ENCODE measurements at places on chromosomes 1 and 21.

GRCh38 chr1:241101622-241102021 is 255.4 kb downstream of the RGS7 start:
- no peak for DNase-seq

DNA sequence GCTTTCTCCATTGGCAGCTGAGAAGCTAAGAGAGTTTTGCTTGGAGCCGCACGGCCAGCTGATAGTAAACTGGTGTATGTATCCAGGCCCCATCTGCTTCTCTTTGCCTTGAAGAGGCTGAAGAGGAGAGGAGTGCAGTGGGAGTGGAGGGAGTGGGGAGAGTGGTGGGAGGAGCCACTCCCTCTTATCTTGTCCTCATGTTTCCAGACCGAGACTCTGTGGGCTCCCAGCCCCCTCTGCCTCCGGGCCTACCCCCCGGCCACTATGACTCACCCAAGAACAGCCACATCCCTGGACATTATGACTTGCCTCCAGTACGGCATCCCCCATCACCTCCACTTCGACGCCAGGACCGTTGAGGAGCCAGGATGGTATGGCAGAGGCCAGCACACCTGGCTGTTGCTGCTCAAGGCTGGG is 6.0 kb upstream of the LRRC71 start:
- DNase-seq = no peak

DNA sequence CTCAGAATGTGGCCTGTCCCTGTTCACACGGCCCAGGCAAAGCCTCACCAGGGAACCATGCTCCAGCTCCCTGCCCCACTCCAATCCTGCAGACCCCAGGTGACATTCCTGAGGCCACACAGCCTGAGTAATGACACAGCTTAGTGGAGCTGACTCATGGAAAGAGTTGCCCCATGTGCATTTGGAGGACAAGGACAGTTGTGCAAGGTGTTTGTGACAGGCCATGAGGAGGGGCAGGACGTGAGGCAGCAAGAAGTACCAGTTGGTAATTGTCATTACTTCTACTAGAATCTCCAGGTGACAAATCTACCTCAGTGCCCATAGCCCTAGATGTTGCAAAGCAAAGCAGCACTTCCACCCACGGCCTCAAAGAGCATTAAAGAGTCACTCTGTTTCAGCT is 15.2 kb downstream of the PRR9 start:
- DNase-seq = no peak

DNA sequence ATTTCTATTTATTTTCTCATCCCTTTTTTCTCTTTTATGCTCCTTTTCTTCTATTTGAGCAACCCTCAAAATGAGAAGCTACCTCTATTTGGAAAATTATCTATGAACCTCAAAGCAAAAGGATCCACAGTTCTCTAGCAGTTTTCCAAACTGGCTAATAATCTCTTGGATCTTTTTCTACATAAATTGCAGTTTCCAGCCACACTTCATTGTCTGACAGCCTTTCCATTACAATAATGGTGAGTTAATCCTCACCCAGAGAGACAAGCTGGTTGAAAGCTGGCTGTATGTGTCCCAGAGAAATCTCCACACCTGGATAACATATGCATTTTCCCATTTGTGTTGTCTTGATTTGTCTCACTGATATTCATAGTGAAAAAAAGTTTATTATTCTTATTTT is 16.5 kb upstream of the HSD17B7 start:
- DNase-seq = no peak

DNA sequence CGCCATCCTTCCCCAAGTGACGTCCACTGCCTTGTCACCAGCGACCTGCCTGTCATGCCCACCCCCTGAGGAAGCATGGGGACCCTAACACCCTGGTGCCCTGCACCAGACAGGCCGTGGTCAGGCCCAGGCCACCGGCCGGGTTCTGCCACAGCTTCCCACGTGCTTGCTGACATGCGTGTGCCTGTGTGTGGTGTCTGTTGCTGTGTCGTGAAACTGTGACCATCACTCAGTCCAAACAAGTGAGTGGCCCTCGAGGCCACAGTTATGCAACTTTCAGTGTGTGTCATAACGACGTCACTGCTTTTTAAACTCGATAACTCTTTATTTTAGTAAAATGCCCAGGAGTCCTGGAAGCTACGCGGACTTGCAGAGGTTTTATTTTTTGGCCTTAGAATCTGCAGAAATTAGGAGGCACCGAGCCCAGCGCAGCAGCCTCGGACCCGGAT is 8.5 kb upstream of the CTRC start:
- DNase-seq = no peak

DNA sequence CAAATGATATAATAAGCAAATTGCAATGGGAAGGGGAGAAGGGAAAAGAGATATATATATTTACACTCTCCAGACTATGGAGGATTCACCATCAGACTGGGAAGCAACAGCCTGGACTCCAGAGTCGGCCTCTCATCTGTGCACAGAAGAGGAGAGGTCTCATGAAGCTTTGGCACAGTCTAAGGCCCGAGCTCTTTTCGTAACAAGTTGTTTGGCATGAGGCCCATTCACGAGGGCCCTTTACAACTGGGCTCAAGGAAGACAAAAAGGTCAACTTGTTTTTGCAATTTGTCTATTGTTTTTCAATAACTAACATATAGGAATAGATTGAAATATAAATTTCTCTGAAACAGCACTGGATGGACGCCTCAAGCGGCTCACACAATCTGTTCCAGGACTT is 66.7 kb upstream of the AJAP1 start:
- DNase-seq = no peak

GRCh38 chr1:194755241-194755994 is 1569.0 kb upstream of the B3GALT2 start:
- no peak for DNase-seq

DNA sequence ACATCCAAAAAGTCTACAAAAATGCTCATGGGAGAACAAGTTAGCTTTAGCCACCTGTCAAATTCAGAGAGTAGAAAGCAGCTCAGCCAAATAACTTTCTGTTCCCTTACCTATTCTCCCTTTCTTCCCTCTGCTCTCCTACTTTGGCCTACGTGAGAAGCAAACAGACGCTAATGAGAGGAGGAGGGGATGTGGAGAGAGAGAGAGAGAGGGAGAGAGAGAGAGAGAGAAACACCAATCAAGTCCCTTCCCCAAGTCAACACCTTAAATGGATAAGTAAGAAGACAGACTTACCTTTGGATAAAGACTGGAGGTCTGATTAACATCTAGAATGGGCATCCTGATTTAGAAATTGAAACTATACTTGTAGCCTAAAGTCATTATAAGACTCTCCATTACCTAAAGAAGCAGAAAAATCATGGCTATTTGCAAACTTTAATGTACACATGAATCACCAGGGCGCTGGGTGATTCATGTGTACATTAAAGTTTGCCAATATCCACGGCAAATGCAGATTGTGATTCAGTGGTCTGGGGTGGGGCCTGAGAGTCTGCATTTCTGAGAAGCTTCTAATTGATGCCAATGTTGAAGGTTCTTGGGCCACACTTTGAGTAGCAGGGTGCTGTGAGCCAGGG is 13.1 kb upstream of the DUSP12 start:
- DNase-seq = no peak

GRCh38 chr1:53524428-53525375 is 65.5 kb downstream of the DMRTB1 start:
- no peak for DNase-seq

GRCh38 chr1:159532922-159533321 is 2.9 kb downstream of the OR10J5 start:
- no peak for DNase-seq

DNA sequence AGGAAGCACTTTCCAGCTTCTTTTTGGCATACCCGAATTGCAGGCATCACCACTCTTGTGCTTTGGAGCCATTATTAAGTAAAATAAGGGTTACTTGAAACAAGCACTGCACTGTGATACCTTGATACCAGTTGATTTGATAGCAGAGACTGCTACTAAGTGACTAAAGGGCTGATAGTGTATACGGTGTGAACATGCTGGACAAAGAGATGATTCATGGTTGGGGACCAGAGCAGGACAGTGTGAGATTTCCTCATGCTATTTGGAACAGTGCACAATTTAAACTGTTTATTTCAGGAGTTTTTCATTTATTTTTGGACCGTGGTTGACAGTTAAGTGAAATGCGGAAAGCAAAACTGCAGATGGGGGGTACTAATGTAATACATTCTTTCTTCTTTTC is 9.9 kb downstream of the RPS27 start:
- no peak for DNase-seq

GRCh38 chr1:56330391-56331026 is 248.9 kb downstream of the PLPP3 start:
- DNase-seq = no peak

- DNase-seq = no peak
Observed at GRCh38 chr1:84247425-84248220, 53.9 kb upstream of the SAMD13 start.

DNA sequence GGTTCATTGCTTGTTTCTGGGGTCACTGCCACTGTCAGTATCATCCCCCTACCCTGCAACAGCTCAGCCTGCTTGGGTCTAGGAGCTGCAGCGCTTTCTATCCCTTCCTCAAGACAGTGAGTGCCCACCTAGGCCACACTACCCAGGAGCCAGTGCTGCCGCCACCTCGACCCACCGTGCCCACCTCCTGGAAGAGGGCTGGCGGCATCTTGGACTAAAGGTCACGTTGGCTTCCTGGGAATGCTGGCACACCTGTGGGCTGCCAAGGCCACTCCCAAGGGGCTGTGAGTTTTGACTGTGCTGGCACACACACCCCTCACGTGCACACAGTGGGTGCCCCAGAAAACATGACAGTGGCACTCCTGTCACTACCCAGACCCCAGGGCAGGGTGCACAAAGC is 22.1 kb downstream of the CRYAA start:
- DNase-seq = no peak

- no peak for DNase-seq
Observed at GRCh38 chr1:206779638-206780037, 7.3 kb upstream of the IL10 start.

DNA sequence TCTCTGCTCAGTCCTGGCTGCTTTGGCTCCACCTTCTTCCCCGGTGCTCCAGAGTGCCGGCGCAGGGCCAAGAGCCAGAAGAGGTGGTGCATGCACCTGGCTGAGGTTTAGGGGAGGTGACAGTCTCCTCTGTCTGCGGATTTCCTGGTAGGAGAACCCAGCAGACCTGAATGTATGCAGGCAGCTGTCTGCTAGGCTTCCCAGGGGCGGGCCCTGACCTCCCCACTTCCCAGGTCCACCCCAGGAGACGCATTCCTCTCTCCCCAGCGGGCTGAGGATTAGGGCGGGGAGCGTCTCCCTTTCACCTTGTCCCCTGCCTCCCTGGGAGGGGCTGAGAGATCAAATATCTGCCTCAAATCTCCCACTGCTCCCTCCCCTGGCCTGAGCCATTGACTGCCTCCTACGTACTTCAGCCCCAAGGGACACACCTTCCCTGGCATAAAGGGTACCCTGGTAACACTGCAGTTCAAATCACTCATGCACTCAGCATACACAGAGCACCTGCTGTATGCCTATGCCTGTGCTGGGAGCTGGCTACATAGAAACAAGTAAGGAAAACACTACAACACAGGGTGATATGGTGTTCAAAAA is 27.5 kb downstream of the DMBX1 start:
- no peak for DNase-seq

- DNase-seq = no peak
Observed at GRCh38 chr1:93317207-93317606, 28.5 kb upstream of the DR1 start.

GRCh38 chr1:119314001-119314796 is 54.4 kb upstream of the HAO2 start:
- no peak for DNase-seq

GRCh38 chr1:2480236-2480985 is 4.3 kb downstream of the PLCH2 start:
- DNase-seq = no peak

GRCh38 chr1:229058111-229058561 is 212.8 kb upstream of the RAB4A start:
- DNase-seq = peak; percentile 22

GRCh38 chr1:192901500-192901899 is 92.7 kb downstream of the RGS2 start:
- DNase-seq = no peak

DNA sequence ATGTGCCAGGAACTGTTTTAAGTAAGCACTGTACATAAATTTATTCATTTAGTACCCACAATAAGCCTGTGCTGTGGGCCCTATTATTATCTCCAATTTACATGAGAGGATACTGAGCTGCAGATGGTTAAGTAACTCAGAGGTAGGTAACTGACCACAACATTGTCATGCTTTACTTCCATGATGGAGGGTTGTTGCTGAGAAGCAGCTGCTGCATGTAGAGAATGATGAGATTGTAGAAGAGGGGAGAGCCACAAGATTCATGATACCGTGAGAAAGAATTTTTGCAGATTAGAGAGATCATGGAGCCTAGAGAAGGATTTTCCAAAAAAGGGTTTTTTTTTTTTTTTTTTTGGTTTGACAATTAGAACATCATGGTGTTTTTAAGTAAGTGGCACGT is 313.1 kb downstream of the PTBP2 start:
- DNase-seq = no peak

- no peak for DNase-seq
Observed at GRCh38 chr1:113895961-113896360, 8.6 kb upstream of the BCL2L15 start.

DNA sequence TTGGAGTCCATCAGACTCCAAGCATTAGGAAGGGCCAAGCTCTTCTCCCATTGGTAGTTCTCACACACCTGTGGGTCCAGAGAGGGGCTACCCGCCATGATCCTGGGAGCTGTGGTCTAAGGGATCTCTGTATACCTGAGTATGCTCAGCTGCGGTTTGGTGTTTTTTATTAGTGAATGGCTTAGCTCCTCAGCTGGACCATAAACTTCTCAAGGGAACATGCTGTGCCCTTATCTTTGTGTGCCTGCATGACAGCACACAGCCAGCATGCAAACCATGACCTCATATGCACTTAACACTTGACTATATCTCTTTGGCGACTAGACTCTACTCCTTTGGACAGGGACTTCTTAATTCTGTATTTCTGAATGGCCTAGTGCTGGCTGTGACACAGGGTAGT is 94.5 kb downstream of the CD58 start:
- DNase-seq = no peak

GRCh38 chr1:213953806-213954205 is 34.0 kb upstream of the PROX1 start:
- DNase-seq = no peak

DNA sequence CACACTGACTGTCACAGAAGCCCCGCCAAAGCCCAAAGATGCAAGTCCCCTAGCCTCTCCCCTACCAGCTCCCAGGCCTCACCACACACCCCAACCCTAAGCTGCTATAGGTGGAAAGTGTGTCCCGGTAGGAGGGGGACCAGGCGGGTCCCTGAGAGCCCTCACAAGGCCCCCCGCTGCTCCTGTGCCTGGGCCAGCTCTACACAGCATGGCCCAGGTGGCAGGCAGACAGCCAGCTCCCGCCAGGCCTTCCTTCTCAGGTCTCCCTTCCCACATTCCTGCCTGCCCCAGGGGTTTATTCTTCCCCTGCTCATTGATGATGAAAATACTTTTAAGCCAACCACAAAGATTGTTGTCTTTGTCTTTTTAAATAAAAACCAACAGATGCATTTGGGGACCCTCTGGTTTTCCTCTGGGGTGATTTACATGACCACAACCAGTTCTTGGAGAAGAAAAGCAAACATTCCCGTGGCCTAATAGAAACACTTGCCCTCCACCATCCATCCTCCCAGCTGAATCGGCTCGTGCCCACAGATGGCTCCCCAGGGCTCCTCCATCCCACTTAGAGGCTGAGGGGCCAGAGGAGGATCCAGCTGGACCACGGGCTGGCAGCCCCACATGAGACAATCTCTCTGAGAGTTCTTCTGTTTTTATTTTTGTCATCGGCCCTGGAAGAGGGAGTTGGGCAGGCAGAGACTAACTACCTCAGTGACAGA is 93.1 kb downstream of the DMRTB1 start:
- no peak for DNase-seq

Measured in activated T-cell treated with anti-CD3 and anti-CD28 coated beads for 24 hours (primary cell).